Stimulated activated CD4-positive, alpha-beta T cell treated with anti-CD3 and anti-CD28 coated beads, Interleukin-1b, Interleukin-23, amount 100 ng/mL, for 1 hour (primary cell): ENCODE measurements at places on chromosomes 2 and 18.

DNA sequence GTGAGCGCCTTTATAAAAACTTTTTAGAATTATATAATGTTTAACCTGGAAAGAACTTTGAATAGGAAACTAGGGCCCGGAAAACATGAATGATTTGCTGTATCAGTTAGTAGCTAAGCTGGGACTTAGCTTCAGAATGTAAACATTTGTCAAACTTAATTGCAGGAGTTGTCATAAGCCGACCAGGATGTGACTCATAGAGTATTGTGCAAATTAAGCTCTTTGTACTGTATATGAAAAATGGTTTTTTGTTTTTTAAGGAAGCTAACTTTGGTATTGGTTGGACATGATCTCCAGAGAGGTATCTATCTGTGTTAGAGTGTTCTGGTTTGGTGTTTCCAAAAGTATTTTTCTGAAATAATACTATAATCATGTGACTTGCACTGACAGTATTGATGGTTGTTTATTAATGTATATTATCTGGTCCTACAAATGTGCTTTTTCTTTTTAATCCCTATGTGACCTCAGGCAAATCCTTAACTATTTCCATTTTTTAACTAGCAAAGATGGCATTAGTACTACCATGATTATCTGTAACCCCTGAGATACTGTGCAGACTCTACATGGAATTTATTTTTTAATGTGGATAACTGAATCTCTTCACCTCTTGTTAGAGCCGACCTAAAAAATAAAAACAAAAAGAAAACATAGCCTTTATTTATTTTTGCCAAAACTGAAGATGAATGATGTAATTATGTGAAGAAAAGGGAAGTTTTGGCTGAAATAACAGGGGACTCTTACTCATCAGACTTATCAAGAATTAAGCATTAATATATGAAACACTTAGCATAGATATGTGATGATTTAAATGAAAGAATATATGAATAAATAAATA is 11.7 kb downstream of the YIPF4 start:
- DNase-seq = no peak

GRCh38 chr2:158760887-158761286 is 34.2 kb upstream of the DAPL1 start:
- DNase-seq = no peak

DNA sequence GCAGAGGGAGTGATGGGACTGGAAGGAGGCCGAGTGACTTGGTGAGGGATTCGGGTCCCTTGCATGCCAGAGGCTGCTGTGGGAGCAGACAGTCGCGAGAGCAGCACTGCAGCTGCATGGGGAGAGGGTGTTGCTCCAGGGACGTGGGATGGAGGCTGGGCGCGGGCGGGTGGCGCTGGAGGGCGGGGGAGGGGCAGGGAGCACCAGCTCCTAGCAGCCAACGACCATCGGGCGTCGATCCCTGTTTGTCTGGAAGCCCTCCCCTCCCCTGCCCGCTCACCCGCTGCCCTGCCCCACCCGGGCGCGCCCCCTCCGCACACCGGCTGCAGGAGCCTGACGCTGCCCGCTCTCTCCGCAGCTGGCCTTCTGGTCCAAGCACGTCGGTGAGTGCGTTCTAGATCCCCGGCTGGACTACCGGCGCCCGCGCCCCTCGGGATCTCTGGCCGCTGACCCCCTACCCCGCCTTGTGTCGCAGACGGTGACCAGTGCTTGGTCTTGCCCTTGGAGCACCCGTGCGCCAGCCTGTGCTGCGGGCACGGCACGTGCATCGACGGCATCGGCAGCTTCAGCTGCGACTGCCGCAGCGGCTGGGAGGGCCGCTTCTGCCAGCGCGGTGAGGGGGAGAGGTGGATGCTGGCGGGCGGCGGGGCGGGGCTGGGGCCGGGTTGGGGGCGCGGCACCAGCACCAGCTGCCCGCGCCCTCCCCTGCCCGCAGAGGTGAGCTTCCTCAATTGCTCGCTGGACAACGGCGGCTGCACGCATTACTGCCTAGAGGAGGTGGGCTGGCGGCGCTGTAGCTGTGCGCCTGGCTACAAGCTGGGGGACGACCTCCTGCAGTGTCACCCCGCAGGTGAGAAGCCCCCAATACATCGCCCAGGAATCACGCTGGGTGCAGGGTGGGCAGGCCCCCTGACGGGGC is 4.6 kb downstream of the PROC start:
- no peak for DNase-seq

DNA sequence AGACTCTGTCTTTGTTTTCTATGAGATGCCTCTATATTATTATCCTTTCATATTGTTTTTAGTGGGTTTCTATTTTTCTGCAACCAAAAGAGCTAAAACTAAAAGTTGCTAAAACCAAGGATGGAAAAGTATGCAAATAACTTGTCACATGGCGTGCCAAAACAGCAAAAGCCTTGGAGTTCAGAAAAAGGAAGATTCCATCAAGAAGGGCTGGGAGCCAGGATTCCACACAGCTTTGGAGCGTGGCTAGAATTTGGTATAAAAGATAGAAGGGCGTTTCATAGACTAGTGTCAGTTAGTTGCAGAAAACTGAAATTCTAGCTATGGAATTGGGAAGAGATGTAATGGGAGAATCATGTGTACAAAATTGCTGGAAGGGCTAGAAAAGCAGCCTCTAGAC is 4.1 kb downstream of the SCYGR1 start:
- no peak for DNase-seq

- DNase-seq = no peak
Observed at GRCh38 chr2:120803764-120804335, 68.2 kb downstream of the GLI2 start.

DNA sequence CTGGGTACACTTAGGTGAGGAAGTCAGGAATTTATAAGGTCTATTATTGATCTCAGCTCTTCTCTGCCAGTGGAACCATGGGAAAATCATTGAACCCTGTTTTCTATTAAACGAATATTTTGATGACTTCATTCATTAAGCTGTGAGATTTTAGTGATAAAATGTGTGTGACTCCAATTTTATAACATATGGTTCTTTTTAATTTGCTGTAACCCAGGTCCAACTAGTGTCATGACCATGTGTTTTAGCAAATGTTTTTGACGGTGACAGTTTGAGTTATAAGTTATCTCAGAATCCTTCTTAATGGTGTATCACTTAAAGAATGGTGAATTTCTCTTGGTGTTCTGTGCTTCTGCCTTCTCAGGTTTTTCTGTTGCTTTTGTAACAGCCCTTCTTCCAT is 213.1 kb downstream of the MCFD2 start:
- no peak for DNase-seq

GRCh38 chr2:109226128-109226527 is 97.1 kb downstream of the SH3RF3 start:
- DNase-seq = no peak

GRCh38 chr2:226556050-226556449 is 243.6 kb downstream of the IRS1 start:
- no peak for DNase-seq

DNA sequence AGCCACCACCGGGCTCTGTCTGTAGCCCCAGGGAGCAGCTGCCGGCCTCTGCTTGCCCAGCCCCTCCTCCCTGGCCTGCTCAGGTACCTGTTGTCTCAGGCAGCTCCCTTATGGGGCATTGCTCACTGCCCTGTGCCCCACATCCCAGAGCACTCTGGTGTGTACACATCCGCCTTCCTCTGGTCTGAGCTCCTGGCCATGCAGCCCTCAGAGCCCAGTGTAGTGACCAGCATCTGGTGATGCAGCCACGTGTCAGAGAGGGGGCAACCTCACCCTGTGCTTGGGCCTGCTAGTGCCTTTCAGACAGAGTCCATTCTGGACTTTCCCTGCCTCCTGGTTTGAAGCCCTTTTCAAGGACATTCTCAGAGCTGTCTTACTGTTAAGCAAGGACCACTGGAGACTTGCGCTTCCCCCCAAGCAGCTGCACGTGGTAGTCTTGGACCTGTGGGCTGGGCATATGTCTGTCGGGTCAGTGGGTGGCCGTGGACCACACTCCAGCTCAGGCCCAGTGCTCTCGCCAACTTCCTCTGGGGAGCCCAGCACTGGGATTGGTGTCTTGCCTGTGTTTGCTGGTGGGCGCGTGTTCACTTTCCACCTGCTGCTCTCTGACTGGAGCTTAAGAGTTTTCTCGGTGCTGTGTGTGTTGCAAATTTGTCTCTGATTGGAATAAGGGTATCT is 30.7 kb downstream of the DGKD start:
- DNase-seq = no peak

- no peak for DNase-seq
Observed at GRCh38 chr2:205650450-205650849, 31.9 kb upstream of the NRP2 start.

DNA sequence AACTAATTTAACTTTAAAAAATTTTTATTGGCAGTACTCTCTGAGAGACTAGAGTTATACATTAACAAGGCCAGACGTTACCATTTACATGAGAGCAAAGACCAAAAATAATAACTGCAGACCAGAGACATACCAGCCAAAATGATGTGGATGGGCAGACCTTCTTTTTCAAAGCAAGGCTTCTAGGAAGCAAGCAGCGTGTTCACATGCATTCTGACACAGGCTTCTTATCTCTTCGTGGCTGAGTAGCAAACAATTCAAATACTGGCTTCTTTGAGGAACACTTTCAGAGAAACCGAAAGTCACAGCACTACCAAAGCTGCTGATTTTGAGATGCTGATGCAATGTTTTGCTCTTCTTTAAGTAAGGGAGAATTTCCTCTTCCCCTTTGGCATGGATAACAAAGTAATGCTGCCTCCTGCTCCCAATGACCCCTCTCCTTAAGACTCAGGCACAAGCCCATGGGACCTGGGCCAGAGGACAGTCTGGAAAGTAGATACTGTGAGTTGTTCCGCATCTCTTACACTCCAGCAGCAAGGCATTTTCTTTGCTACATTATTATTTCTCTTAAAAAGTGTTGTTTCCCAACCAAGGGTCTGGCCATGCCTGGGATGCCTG is 181.9 kb downstream of the MREG start:
- DNase-seq = no peak

DNA sequence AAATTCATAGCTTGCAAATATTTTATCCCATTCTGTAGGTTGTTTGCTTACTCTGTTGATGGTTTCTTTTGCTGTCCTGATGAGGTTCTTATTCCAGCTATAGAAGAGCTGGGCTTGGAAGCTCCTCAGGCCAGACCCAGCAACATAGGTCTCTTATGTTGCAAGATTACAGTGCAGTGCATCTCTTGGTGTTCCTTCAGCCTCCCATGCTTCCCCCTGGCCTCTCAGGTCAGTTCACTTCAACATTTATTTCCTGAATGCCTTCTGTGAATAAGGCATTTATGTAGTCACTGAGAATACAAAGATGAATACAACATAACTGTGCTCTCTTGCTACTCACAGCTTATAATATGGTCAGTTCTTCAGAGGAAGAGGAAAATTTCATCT is 179.0 kb upstream of the SLC39A10 start:
- DNase-seq = no peak

DNA sequence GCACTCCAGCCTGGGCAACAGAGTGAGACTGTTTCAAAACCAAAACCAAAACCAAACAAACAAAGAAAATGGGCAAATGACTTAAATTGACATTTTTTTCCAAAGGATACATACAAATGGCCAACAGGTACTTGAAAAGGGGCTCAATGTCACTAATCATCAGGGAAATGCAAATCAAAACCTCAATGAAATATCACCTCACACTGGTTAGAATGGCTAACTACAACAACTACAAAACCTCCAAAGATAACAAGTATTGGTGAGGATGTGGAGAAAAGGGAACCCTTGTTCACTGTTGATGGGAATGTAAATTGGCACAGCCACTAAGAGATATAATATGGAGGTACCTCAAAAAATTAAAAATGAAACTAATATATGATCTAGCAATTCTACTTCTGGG is 213.2 kb upstream of the HS6ST1 start:
- no peak for DNase-seq
